Fibroblast of the aortic adventitia (primary cell): ENCODE measurements at places on chromosomes 5 and 9.

GRCh38 chr9:106076711-106077110 lies 382.4 kb downstream of the TMEM38B start:
- no peak for DNase-seq

GRCh38 chr5:111134087-111134486 lies 41.9 kb downstream of the WDR36 start:
- DNase-seq = peak; percentile 93

DNA sequence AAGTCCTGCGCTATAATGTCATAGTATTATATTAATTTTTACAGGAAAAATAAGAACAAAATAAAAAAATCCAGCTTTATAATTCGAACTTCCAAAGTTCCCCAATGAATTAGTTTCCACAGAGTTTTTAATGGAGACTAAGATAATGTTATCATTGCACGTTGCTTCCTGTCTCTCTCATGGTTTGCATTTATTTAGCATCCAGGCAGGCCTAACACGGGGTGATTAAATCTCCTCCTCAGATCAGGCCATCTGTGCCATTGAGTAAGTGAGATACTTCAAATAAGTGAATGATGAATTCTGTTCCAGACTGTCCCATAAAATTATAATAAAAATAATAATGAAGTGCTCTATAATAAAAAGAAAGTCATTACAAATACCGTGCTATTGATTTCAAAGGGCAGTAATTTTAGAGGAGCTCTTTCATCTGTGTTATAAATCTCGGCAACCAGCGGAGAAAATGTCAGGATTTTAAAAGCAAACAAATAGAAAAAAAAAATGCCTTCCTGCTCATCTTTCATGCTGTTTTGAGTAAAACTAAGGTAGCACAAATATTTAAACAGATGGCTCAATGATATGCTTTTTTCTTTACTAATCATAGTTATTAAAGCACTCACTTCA lies 570.6 kb upstream of the ZNF608 start:
- DNase-seq = no peak

- no peak for DNase-seq
Measured at GRCh38 chr5:127762412-127762811, 59.2 kb downstream of the CCDC192 start.

GRCh38 chr5:96913233-96913632 lies 22.6 kb upstream of the LNPEP start:
- no peak for DNase-seq

DNA sequence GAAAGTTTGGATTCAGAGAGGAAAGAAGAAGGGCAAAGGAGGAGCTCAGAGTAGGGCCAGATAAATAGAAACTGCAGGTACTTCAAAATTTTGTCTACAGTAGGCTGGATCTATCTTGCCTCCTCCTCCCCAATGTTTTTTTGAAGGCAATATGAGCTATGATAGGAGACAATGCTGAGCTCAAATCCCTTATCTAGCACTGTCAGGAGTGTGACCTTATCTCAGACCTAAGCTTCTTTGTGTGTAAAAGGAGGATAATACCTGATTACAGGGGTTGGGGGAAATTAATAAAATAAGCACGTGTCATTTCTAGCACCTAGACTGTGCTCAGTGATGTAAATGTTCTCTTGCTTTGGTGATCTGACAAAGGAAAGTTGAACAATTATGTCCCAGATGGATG lies 137.8 kb upstream of the CD180 start:
- no peak for DNase-seq

DNA sequence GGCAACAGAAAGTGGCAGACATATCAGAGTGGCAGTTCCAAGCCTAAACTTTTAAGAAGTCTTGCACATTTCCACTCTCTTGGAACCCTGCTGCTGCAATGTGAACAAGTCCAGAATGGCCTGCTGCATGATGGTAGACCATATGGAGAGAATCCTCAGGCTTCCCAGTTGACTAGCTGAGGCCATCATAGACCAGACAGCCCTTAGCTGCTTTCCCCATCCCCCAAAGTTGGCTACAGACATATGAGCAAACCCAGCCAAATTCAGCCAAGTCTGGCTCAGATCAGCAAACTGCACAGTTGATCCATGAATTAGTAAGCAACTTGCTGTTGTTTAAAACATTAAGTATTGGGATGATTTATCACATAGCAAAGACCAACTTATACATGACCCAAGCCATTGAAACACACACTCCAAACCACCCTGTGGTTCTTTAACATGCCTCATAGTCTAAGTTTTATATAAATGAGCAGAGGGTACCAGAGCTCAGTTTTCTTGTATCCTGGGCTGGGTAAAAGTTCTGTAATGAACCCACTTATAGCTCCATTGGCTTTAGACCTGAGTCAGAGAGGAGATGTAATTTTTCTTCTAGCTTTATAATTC lies 19.9 kb downstream of the PPP3R2 start:
- DNase-seq = peak; percentile 4

GRCh38 chr9:95509851-95510708 lies 6.7 kb downstream of the PTCH1 start:
- DNase-seq = no peak

GRCh38 chr5:109922381-109922995 lies 232.8 kb downstream of the MAN2A1 start:
- no peak for DNase-seq

DNA sequence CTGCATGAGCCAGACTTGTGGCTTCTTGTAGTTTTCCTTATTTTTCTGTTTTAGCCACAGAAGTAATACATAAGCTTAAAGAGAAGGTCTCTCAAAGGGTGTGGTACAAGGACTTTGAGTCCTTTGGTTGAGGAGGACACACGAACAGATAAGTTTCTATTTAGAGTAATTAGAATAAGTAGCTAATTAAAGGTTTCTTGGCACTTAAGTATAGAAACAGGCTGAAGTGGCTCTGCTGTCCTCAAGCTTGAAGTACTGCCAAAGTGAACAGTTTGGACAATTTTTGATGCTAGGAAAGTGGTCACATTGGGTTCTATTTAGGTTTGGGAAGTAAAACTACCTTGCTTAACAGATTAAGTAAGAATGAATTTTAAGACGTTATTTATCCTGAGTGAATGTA lies 278.3 kb upstream of the MPDZ start:
- no peak for DNase-seq

DNA sequence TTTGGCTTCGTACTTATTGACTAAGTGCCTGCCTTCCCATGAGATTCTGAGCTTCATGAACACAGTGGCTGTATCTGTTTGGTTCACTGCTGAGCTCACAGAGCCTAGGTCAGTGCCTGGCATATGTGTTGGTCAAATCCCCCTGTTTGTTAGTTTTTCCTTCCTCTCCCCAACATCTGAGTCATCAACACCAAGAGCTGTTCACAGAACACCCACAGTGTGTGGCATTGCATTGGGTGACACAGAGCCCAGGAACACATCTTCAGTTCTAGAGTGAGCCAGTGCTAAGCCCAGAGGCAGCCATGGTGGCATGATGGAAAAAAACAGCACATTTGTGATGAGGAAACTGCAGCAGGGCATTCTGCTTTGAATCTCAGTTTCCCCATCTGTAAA lies 294.6 kb downstream of the SEC61B start:
- no peak for DNase-seq

DNA sequence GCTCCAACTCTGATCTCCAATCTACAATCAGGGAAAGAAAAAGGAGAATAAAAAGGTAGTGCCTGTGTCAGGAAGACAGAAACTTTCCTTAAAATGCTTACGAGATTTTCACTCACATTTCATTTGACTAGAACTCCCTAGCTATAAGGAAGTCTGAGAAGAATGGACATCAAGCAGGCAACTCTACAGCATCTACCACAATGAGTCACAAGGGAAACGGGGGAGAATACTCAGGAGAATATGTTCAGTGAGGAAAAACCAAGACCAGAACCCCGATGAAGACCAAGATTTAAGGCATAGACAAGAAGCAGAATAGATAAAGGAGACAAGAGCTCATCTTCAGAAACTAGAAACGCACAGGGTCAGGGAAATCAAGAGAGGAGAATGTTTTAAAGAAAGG lies 9.0 kb upstream of the SETD9 start:
- DNase-seq = peak; percentile 38

DNA sequence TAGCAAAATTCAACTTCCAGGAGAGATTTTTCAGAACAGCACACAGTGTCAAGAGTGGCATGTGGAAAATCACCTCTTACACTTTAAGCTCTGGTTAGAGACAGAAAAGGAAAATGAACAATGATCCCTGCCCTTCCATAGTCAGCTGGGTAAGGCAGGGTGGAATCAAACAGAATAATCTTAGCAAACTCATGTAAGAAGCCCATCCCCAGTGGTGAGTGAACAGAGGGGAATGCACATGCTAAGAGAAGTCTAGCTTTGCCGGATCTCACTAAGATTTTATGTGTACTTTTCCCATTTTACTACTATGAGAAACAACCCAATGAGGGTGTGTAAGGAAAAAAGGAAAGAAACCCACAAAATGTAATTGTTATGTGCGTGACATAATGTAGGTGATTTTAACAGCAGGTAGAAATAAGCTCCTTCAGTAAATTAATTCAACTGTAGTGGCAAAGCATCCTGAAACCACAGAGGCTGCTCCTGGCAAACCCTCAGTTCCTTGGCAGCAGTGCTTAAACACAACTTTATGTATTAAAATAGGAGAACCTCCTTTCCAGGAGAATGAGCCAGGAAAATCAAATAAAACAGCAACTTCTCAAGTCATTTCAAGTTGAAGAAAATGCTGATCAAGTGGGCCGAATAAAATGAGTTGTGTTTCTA lies 366.0 kb upstream of the TRPC7 start:
- peak; percentile 48 for DNase-seq

GRCh38 chr9:126398403-126399058 lies 71.9 kb downstream of the MVB12B start:
- peak; percentile 59 for DNase-seq

- DNase-seq = no peak
Measured at GRCh38 chr9:93254061-93254481, 70.1 kb downstream of the WNK2 start.

- DNase-seq = no peak
Measured at GRCh38 chr5:125298258-125298657, 551.8 kb upstream of the ZNF608 start.

GRCh38 chr5:142837081-142837725 lies 67.0 kb downstream of the ARHGAP26 start:
- no peak for DNase-seq

- DNase-seq = no peak
Measured at GRCh38 chr5:18526792-18527405, 892.6 kb downstream of the TAF11L14 start.

- no peak for DNase-seq
Measured at GRCh38 chr5:36217567-36217966, 24.2 kb downstream of the NADK2 start.

DNA sequence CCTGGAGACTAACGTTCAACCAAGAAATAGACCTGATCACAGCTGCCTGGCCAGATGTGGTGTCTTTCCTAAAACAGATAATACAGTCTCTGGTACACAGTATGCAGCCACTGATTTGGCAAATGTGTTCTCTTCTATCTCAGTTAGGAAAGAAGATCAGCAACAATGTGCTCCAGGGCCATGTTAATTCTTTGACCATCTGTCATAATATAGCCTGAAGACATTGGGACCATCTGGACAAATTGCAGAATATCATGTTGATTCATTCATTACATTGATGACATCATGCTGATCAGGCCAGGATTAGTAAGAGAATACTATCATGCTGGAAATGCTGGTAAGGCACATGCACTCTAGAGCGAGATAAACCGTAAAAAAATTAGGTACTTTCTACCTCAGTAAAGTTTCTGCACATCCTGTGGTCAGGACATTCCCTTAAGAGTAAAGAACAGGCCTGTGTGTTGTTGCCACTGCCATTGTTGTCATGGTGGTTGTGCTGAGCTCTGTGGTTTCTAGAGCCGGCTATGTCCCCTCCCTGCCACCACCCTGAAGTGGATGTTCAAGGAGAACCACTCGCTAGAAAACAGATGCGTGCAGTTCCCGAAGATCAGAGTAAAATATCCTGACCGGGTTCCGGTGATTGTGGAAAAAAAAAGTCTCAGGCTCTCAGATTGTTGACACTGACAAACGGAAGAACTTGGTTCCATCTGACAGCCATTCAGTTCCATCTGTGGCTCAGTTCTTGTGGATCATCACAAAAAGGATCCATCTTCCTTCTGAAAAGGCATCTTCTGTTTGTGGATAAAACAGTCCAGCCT lies 6.4 kb upstream of the JMY start:
- peak; percentile 57 for DNase-seq

- no peak for DNase-seq
Measured at GRCh38 chr5:72507907-72508238, 663 bp upstream of the ZNF366 start.

DNA sequence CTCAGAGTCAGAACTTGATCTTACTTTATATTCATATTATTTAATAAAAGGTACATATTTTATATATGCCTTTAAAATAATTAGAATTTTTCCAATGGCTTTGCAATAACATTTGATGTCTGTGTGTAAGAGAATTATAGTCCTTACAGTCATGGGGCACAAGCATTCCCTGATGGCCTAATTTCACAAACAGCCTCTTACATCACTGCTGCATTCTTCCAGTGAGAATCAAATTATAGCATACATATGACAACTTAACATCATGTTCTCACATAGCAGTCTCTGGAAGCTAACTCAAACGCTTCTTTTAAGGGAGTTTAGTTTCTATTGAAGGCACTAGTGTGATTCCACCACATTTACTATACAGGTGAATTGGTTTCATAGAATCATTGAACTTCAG lies 15.3 kb upstream of the PRUNE2 start:
- no peak for DNase-seq

- no peak for DNase-seq
Measured at GRCh38 chr5:99369797-99370593, 441.2 kb upstream of the CHD1 start.

DNA sequence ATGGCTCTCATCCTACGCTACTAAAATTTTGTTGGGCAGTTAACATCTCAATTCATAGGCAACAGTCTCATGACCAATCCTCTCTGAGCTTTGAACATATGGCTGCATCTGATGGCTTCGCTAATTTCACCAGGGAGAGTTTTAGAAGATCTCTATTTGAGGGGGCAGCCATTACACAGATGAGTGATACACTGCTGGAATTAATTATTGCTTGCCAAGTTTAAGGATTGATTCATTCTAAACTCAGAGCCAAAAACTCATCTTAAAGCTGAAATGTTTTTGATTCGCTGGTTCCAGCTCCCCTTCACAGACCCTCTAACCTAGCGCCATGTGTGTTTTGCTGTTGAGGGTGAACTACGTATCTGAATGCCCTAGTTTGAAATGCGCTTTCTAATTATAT lies 519.9 kb upstream of the WWC1 start:
- DNase-seq = no peak

- no peak for DNase-seq
Measured at GRCh38 chr9:10999646-11000045, 386.8 kb upstream of the PTPRD start.

DNA sequence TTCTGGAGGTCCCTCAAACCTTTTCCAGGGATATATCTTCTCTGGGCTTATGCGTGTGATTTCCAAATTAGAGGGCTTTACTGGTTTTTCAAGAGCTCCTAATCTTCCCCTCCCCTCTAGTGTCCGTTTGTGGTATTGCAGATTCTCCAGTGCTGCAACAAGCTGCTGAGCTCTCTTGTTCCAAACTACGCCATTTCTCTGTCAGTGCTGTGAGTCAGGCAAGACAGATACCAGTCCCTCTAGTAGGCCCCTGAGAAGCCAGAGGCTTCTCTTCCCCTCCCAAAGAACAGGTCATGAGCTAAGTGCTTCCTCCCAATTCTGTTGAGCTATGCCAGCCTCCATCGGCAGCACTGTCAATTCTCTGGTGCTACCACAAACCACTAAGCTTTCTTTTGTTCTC lies 149.5 kb downstream of the FANCC start:
- DNase-seq = peak; percentile 96

- no peak for DNase-seq
Measured at GRCh38 chr5:142857405-142857804, 87.2 kb downstream of the ARHGAP26 start.
